ENCODE measurements at places on chromosomes 7 and 10. TPM values are rescaled to one million over a fixed set of nuclear protein-coding genes. Genes with fewer than 3 reads are reported as not detected.

DNA sequence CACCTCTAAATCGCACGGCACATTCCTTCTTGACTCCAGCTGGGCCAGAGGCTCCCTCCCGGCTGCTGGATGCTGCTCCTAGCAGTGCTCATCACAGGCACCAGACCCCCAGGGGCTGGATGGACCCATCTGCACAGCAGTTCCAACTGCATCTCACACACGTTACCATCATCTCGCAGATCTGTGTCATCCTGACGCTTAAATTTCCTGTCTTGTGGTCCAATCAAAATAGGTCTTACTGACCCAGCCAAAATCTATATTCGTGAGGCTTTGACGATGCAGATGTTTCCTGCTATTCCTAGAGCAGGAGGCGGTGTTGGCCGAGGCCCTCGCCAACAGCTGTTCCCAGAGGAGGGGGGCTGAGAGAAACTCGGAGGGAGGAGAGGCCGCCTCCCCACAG is 108.0 kb downstream of the MKI67 start:
- peak; percentile 18 for DNase-seq

DNA sequence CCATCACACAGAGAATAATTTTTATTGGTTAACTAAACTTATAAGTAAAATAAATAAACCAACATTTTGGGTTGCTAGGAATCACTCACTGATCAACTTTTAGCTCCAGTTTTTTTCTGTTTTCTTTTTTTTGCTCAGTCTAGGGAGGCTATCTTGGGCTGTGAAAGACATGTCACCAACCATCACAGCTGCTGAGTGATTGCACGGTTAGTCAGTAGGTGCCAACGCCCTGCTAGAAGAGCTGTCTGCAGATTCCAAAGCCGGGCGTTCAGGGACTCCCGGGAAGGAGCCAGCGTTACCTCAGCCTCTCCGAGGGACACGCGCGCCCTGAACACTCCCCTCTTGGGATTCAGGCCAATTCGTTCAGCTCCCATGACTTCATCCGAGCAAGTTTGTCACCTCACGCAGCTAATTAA is 604 bp upstream of the STAM start:
- peak; percentile 78 for DNase-seq

TRIL gene
- under 0.01 TPM for total RNA-seq

TMEM196 gene
- total RNA-seq = not detected

FOXP2 gene
- 1.7 TPM for total RNA-seq

DNA sequence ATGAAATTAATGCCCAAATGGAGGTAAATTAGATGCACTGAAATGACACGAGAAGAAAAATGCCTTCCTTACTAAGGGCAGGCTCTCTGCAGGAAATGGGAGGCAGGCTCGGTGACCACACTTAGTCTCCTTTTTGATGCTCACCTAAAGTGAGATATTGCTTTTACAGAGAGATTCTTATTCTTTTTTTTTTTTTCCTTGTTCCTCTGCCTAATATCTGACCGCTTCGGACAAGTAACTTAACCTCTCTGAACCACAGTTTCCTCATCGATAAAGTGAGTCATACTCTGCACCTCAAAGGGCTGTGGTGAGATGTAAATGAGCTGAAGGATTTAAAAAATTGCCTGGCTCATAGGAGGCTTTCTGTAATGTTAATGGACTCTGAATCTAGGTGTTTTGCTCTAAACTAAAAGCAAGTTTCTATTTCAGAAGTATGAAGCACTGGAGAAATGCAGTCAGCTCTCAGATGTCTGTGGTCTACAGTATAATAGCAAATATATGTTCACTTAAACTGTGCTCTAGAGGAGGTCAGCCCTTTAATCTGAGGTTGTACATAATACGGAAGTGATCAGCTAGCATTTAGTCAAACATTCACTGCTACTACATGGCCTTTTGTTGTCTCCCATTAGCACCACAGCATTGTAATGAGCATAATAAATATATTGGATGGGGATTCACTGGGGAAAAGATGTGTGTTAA is 23.2 kb downstream of the NKX2-3 start:
- no peak for DNase-seq

CYP3A4 gene
- not detected for total RNA-seq

GRM3 gene
- total RNA-seq = not detected

TAS2R4 gene
- 0.28 TPM for total RNA-seq

DNA sequence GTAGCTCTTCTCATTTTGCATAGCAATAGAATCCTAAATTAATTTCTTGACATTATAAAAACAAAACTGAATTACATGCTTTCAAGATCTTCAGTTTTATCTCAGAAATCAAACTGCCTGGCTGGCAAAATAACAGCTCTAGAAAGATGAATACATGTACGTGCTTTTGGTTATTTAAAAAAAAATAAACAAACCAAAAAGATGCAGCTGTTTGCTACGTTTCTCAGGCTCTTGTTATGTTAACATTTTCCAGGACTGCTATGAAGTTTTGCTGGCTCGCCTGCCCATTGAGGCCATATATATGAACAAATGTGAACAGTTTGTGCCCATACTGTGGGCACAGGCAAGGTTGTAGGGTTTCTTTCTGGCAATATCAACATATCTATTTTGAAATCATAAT is 86.6 kb downstream of the ODAD2 start:
- DNase-seq = peak; percentile 4

GRCh38 chr7:51428217-51428887 is 111.7 kb upstream of the COBL start:
- DNase-seq = no peak

DNA sequence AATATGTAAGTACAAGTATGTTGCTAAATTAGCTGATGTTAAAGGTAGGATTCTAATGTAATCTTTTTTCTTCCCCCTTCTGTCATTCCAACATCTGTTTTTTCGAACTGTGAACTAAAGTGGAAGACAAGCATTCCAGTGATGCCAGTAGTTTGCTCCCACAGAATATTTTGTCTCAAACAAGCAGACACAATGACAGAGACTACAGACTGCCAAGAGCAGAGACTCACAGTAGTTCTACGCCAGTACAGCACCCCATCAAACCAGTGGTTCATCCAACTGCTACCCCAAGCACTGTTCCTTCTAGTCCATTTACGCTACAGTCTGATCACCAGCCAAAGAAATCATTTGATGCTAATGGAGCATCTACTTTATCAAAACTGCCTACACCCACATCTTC is 62.7 kb downstream of the WAC start:
- DNase-seq = peak; percentile 24

SDK1 gene
- 1.6 TPM for total RNA-seq

GNB2 gene
- total RNA-seq = 62.0 TPM

- no peak for DNase-seq
These were observed 77.8 kb upstream of the IKZF1 start for GRCh38 chr7:50226669-50227068.

DNA sequence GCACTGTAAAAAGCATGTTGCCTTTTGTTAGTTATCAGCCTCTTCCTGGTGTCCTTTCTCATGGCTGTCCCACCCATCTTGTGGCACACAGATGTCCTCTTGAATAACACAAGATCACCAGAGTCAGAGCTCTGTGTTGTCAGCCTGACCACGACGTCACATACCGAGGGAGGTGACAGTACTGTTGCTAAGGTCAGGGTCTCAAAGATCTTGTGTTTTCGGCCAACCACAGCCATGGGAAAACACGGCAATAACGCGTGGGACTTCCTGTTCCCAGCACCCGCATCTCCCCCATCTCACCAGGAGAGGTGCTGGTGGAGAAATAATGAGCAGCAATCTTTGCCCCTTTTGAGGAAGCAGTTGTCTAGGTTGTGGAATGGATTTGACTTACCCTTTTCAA is 40.4 kb downstream of the NPVF start:
- DNase-seq = no peak

DNA sequence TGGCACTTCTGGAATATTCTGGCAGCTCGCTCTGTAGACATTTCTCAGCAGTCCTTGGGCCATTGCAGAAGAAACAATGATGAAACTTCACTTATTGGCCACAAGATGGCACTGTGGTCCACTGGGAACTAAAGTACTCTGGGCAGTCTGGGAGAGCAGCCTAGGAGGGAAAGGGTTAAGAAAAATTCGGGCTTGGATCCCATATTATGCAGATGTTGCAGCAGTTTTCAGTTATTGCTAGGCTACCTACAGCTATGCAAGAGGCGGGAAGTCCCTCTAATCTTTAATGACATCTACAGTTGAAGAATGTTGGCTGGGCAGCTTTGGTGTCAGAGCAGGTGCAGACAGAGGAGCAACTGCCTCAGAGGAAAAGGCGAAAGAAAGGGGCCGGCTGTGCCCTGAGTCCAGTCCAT is 201.7 kb upstream of the PRSS58 start:
- peak; percentile 90 for DNase-seq

NUPR2 gene
- total RNA-seq = not detected

CYP2W1 gene
- not detected for total RNA-seq

GRCh38 chr7:104980440-104980839 is 33.6 kb upstream of the KMT2E start:
- DNase-seq = no peak

CALHM1 gene
- total RNA-seq = not detected
